NCI-H1436 (cell line): ENCODE measurements at places on chromosomes 6 and 20.

- no peak for DNase-seq
Measured at GRCh38 chr6:130677312-130677711, 149.9 kb upstream of the SMLR1 start.

DNA sequence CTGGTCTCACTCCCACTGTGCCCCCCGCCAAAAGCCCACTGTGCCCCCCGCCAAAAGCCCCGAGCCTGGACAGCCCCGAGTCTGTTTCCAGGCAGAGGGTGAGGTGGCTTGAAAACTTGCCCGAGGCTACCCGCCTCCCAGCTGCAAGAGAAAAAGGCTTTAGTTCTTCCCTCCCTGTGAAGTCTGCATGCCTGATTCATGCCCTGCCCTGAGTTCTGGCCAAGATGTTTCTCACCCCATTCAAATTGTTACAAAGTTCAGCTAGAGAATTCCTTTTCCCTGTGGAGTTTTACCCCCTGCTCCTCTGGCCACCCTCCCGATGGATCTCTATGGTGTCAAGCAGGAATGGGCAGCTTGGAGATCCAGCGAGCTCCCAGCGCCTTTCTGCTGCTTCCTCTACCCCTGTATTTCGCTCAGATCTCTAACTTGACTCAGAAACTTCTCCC lies 298.8 kb upstream of the MAP3K7 start:
- DNase-seq = no peak

DNA sequence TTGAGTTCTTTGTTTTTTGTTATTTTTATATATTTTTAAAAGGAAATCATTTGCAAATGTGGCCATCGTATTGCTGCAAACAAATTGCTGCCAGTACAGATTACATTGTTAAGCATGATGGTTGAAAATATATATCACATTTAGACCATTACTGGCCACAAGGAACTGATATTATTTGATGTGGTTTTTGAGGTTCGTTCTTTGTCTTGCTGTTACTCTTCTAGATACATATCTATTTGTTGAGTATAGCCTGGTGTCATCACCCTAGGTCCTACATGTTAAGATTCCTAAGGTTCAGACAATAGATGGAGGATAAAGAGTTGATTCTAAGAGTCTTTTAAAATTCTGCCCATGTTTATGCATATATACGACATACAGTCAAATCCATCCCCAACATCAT lies 306.0 kb downstream of the FARS2 start:
- no peak for DNase-seq

- no peak for DNase-seq
Measured at GRCh38 chr6:34795836-34796425, 4.0 kb downstream of the BLTP3A start.

- peak; percentile 40 for DNase-seq
Measured at GRCh38 chr20:50982363-50982762, 23.7 kb downstream of the MOCS3 start.

GRCh38 chr20:48015141-48015910 lies 230.0 kb upstream of the SULF2 start:
- DNase-seq = no peak

- no peak for DNase-seq
Measured at GRCh38 chr6:90790058-90790457, 203.2 kb upstream of the MAP3K7 start.

DNA sequence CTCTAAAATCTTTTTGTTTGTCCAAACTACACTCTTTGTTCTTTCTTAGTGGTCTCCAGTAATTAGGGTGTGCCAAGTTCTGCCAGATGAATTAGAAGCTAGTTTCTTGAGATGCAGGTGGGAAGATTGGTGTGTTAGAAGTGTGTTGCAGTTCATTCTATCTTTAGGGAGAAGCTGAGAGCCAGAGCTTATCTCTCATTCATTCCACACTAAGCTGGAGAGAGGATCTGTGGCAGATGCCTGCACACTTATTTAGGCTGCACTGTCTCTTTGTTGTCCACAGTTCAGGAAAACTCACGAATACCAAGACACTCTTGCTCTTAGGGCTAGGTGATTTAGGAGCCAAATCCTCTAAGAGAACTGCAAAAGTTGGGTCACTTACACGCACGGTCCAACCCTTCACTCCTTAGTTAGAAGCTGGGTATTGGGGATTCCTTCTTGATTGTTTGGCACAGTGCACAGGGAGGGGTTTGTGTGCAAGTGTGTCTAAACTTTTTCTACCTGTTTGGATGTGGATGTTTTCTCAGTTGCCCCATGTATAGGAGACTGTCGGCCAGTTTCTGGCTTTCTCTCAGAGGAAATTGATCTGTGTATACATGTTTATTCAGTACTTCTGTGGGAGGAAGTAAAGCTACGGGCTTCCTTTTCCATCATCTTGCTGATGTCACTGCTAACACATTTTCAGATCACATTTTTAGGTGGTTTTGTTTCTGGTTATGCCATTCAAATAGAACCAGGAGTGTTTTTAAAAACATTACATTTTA lies 49.5 kb downstream of the SMAP1 start:
- DNase-seq = no peak

GRCh38 chr20:8335495-8336195 lies 203.6 kb downstream of the PLCB1 start:
- no peak for DNase-seq

GRCh38 chr20:25049261-25050060 lies 8.5 kb downstream of the ACSS1 start:
- no peak for DNase-seq

GRCh38 chr6:170066679-170067078 lies 224.2 kb downstream of the DLL1 start:
- no peak for DNase-seq

GRCh38 chr6:132382630-132383175 lies 18.6 kb downstream of the MOXD1 start:
- DNase-seq = no peak
